ENCODE measurements at places on chromosomes 7 and 10. TPM values are rescaled to one million over a fixed set of nuclear protein-coding genes. Genes with fewer than 3 reads are reported as not detected.
A peak's percentile ranks its signal among the peaks of the same experiment; 100 is the strongest.

- DNase-seq, result no peak
Measured at GRCh38 chr7:36870625-36871354, 146.5 kb upstream of the AOAH start.

GRCh38 chr7:93843260-93843659 lies 47.3 kb downstream of the TFPI2 start:
- no peak for DNase-seq

- DNase-seq, result no peak
Measured at GRCh38 chr7:48365010-48365409, 193.8 kb downstream of the ABCA13 start.

DNA sequence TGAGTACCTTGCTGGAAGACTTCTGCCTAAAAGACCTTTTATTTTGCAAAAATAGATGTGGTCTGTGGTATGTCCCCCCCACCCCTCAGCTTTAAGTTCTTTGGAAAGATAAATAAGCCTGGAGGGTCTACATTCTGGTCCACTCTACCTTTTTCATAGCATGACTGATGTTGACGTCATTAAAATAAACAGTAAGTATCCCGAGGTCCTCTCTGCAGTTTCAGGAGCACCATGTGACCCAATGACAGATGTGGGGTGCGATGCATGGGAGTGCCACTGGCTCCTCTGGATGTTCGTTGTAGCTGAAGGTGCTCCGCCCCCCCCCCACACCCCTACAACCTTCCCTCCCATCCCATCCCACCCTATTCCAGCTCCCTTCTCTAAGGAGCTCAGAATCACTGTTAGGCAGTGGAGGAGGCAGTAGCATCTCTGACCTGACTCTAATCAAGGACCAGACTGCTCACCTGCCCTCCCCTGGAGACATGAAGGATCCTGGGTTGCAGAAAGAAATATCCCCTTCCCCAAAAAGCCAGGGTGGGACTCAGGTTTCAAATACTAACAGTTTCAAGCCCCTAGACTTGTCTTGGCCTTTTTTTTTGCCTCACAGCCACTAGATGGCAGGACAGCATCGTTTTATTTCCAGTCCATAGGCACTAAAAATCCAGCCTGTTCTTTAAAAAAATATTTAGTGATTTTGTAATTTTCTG lies 25.1 kb downstream of the CASP7 start:
- peak; percentile 23 for DNase-seq

- DNase-seq, result no peak
Measured at GRCh38 chr7:65846008-65846570, 26.8 kb upstream of the VKORC1L1 start.

NEUROD6 gene
- total RNA-seq, result not detected

DNA sequence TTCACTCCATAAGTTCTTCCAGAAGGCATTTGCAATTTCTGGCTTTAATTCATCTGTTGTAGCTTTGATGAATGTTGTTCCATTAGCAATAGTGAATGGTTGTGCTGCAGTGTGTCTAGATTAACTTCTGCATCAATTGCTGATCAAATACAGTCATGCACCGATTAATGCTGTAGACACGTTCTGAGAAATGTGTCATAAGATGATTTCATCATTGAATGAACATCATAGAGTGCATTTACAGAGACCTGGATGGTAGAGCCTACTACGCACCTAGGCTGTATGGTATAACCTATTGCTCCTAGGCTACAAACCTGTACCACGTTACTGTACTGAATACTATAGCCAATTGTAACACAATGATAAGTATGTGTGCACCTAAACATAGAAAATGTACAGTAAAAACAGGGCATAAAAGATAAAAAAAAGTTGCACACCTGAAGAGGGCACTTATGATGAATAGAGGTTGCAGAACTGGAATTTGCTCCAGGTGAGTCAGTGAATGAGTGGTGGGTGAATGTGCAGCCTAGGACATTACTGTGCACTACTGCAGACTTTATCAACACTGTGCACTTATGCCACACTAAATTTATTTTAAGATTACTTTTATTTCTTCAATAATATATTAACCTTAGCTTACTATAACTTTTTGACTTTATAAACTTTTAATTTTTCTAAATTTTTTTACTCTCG lies 170.7 kb downstream of the HERPUD2 start:
- DNase-seq, result no peak

FKBP9 gene
- total RNA-seq, result 356 TPM

- DNase-seq, result no peak
Measured at GRCh38 chr7:47513741-47514241, 68.1 kb downstream of the TNS3 start.

DNA sequence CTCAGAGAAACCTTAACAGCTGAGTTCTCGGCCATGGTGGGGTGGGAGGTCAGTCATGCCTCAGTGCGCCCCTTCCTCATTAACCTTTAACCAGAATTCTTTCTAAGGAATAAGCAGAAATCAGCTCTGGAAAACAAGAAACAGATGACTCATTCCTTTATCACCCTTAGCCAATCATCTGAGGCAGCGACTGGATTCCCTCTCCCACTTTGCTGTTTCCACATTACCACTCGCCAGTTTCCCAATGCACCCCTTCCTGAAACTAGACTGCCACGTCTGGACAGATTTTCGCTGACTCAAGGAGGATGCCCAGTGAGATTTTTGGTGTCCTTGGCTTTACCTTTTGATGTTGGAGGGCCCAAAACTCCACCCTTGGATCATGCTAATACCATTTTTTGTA lies 223.8 kb downstream of the PLXDC2 start:
- no peak for DNase-seq

GRCh38 chr7:78912781-78913180 lies 540.7 kb downstream of the MAGI2 start:
- DNase-seq, result no peak

HMX2 gene
- not detected for total RNA-seq

GRCh38 chr7:87534072-87534471 lies 58.6 kb upstream of the ABCB4 start:
- DNase-seq, result no peak

DNA sequence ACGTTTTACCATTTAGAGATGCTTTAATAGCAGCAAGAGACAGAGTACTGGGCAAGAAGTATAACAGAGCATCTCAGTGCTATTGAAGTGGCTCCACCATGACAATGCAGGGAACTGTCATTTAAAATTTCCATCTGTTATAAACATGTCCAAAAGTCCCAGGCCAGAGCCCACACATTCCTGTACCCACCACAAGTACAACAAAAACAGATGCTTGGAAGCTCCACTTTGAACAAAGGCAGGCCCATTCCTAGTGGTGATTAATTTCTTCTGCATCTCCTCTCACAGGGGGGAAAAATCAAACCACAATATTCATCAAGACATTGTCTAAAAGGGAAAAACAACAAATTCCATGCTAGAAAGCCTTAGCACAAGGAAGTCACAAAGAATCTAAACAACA lies 627.9 kb downstream of the PARD3 start:
- DNase-seq, result no peak

DNA sequence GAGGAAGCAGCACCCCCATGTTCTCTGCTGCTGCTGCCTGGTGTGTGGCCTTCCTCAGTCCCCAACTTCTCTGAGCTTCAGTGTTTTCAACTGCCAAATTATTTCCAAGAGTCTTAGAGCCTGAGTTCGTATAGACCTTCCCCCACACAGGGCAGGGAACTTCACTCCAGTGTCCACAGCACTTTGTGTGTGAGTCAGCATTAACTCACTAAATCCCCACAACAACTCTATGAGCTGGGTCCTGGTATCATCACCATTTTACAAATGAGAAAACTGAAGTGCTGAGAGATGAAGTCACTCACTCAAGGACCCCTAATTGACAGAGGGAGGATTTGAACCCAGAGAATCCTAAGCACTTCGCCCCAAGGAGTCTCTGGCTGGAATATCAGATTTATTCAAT lies 48.3 kb downstream of the ADCYAP1R1 start:
- DNase-seq, result no peak

SPDYE2B gene
- total RNA-seq, result not detected

GRCh38 chr10:118901906-118902305 lies 127.6 kb upstream of the NANOS1 start:
- DNase-seq, result no peak

VWA2 gene
- 1.2 TPM for total RNA-seq

DNA sequence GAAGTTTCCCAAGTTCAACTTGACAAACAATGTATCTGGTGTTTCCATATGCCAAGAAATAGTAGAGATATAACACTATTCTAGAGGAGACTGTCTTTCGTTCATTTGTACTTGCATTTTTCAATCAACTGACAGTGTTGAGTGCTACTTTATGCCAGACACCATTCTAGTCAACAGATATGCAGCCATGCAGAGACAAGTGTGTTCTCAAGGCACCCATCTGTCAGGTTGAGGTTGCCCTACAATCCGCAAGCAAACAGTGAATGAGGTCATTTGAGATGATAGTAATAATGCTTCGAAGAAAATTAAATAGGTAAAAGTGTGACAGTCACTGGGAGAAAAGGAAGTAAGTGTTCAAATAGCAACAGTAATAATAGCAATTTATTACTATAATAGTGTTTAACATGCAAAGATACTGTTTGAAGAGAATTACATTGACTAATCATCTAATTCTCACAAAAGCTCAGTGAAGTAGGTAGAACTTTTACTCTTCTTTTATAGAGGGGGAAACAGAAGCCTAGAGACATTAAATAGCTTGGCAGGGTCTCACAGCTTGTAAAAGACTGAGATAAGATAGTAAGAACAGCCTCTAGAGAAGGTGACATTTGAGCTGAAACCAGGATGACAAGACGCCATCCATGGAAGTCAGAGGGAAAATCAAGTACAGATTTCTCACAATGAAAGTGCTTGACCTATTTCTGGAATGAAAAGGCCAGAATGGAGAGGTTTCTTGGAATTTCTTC lies 936.9 kb downstream of the SORCS3 start:
- no peak for DNase-seq

- no peak for DNase-seq
Measured at GRCh38 chr10:86691333-86692022, 23.2 kb downstream of the LDB3 start.

CCAR1 gene
- 88.5 TPM for total RNA-seq

DNA sequence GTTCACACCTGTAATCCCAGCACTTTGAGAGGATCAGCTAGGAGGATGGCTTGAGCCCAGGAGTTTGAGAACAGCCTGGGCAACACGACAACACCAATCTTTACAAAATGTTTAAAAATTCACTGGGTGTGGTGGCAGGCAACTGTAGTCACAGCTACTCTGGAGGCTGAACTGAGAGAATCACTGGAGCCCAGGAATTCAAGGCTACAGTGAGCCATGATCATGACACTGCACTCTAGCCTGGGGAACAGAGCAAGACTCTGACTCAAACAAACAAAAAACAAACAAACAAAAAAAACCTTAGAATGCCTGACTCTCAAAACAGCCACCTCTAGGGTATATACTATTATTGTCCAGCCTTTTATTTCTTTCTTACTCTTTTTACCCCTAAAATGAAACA lies 56.5 kb upstream of the PAPSS2 start:
- no peak for DNase-seq

GRCh38 chr10:98292971-98293370 lies 25.0 kb upstream of the LOXL4 start:
- no peak for DNase-seq

GDF2 gene
- not detected for total RNA-seq

DNA sequence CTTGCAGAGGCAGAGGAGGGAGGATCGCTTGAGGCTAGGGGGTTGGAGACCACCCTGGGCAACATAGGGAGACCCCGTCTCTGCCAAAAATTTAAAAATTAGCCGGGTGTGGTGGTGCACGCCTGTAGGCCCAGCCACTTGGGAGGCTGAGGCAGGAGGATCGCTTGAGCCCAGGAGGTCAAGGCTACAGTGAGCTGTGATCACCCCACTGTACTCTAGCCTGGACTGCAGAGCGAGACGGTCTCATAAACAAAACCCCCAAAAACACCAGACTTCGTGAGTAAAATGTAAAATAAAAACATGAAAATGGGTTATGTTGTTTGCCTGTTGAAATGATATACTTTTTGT lies 699 bp downstream of the LHPP start:
- no peak for DNase-seq

All from tibial nerve (tissue), 4 donors.